ENCODE measurements at places on chromosomes 13 and 19.

GRCh38 chr13:62209529-62209928 is 793.9 kb upstream of the PCDH20 start:
- DNase-seq, result no peak

GRCh38 chr19:11014403-11014911 is 53.6 kb downstream of the SMARCA4 start:
- no peak for DNase-seq

GRCh38 chr13:106738186-106738678 is 170.3 kb upstream of the ARGLU1 start:
- DNase-seq, result no peak

DNA sequence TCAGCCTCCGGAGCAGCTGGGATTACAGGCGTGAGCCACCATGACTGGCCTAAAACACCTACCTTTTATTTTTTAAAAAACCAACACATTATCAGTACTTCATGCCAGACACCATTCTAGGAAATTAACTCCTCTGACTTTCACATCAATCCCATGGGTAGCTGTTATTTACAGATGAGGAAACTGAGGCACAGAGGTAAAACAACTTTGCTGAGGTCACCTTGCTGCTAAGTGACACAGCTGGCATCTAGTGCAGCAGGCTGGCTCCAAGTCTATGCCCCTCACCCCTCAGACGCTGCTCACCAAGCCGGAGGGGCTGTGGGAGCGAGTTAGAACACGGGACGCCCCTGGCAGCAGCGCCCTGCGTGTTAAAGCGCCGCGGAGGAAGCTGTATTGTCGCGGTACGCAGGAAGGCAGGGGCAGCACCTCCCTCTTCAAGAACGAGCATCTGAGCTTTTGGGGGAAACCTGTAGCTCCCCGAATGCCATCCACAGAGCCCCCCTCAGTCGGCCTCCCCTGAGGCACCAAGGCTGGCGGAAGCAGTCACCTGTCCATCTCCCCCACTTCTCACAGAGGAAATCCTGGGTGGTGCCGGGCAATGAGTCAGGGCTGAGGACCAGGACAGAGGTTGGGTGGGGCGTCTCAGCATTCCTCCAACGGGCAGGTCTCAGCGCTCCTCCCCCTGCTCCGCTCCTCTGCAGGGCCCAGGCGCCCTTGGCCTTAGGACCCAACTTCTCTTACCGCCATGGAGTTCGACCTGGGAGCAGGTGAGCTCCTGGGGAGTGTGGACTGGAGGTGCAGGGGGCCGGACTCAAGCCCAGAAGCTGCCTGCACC is at the start of gene C19orf33:
Gene C19orf33 (plus strand): TSS at position 735 of the 835 bp plus-strand sequence. CDS start 11 bp downstream, at position 746.
- DNase-seq, result no peak

GRCh38 chr13:100657881-100658315 is 16.7 kb downstream of the TMTC4 start:
- no peak for DNase-seq

- peak; percentile 7 for DNase-seq
Measured at GRCh38 chr13:29847501-29847983, 2.9 kb downstream of the UBL3 start.

GRCh38 chr19:44719262-44719701 is 20.3 kb downstream of the CEACAM16 start:
- no peak for DNase-seq

DNA sequence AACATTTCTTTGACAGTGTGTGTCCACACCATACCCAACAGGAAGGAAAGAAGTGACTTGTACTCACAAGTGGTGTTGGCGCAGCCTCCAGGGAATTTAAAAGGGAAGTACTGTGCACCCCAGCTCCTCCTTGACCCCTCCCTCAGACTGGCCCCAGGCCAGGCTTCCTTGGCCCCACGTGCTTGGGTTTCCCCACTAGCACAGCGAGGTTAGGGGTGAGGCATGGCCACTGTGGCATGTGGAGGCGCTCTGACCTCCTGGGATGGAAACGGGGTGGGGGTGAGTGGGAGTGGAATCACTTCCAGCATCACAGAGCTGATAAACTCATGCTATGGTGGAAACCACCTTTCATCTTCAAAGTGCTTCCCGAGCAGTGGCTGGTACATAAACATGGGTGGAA is 168.6 kb downstream of the ZNF536 start:
- DNase-seq, result no peak

DNA sequence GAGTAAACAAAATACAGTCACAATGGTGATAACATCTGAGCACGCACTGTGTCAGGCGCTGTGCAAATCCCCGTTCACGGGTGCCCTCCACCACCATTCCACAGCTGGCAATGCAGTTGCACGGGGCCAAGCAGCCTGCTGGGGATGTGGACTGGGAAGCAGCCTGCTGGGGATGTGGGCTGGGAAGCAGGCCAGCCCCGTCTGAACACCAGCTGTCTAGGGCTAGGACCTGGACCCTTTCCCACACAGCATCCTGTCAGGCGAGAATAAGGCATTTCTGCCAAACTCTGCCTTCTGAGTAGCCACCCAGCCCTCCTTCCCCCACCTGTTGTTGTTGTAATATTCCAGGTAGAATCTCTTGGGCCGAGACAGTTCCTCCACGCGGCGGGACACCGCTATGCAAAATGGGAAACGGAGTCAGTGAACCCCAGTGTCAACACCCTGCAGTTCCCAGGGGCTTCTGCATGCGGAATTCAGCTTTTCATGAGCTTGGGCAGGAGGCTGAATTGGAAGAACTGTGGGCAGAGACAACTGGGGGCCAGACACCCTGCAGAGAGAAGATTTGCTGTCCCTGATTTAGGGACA is 27.8 kb upstream of the MIER2 start:
- DNase-seq, result no peak

GRCh38 chr13:60347690-60348089 is 49.3 kb upstream of the TDRD3 start:
- DNase-seq, result no peak

DNA sequence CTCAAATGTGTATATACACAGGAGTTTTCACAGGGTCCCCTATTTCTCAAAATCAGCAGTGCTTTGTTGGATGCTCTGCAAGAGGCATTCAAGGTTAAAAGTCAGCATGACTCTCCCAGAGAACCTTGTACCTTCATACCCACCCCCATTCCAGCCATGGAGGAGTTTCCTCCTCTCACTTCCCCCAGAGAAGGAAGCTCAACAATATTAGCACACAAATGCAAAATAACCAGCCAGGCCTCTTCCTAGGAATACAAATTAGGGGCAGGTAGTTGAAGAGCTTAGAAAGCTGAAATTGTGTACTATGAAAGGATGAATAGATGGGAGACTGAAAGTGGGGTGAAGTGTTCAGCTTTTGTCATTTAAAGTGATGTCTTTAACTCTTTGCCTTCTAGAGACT is 43.8 kb downstream of the SPRY2 start:
- DNase-seq, result no peak

DNA sequence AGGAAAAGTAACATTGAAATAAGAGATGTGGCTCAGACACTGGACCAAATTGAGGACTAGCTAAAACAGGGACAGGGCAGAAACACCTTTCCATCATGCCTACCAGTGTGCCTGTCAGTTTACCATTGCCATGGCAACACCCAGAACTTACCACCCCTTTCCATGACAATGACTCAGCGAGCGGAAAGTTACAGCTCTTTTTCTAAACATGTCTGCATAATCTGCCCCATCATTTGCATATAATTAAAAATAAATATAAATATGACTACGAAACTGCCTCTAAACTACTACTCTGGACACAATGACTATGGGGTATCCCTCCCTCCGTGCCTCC is 96.0 kb downstream of the UBL3 start:
- DNase-seq, result no peak

DNA sequence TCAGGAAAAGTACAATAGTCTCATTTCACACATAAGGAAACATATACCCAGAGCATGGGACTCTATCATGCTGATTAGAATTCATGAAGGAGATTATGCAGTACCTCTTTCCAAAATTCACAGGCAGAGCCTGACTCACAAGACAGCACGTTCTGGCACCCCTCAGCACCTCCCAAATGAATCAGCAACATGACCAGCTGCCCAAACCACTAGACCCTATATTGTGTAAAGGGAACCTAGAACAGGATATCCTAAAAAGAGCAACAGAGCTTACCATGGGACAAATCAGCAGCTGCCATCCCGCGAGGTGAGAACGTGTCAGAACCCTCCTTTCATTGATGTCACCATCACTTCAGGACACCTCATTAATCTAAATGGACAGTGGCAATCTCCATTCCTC is 2.5 kb downstream of the ZNF426 start:
- DNase-seq, result no peak

GRCh38 chr13:55013051-55013450 is 1984.4 kb downstream of the OLFM4 start:
- no peak for DNase-seq

- DNase-seq, result peak; percentile 64
Measured at GRCh38 chr13:33017323-33017929, 1.2 kb downstream of the KL start.

GRCh38 chr13:40613914-40614313 is 52.5 kb downstream of the FOXO1 start:
- no peak for DNase-seq

DNA sequence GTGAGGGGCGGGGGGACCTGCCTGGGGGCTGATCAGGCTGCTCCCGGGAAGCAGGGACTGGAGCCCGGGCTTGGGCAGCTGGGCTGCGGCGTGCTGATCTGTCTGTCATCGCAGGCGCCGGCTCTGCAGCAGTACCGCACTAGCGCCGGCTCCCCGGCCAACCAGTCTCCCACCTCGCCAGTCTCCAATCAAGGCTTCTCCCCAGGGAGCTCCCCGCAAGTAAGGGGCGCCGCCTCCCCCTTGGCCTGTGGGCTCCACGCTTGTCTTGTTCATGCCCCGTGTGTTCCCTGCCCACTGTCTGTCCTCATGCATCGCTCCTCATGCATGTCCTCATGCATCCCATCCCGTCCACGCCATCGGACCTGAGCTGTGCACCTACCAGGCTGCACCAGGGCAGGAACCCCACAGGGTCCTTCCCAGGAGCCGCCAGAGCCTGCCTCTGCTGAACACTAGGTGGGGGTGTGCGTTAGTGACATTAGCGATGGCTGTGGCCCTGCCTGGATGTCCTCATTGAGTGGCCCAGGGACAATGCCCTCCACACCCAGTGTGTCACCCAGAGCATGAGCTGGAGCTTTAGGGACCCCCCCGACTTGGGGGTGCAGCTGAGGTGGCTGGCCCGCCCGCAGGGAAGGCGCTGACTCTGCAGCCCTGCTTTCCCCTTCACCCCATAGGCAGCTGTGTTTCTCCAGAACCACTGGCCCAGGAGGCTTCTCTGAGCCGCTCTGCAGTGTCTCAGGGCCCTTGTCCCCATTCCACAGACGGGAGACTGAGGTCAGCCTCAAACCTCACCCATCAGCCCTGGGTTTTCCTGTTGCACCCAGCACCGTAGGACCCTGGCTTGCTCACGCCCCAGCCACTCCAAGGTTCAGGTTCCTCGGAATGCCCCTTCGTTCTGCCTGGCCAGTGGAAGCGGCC is 19.5 kb downstream of the COMP start:
- DNase-seq, result no peak

DNA sequence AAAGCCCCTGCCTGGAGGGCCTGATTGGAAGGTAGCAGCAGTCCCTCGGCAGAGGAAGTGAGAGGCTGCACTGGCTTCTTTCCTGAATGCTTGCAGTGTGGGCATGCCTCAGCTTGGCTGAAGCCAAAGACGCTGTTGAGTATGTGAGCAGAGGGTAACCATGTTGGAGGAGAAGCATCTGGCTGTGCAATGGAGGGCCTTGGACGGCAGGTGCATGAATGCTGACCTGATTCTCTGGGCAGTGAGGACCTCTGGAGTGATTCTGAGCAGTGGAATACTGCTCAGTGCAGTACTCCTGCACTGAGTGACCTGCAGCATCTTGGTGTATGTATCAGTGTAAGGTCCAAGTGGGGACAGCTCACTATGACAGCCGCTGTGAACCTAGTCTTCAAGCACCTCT is 46.9 kb downstream of the SOX1 start:
- DNase-seq, result peak; percentile 22

All from DMS153 (cell line).